ENCODE measurements at places on chromosomes 11 and 22.
A peak's percentile ranks its signal among the peaks of the same experiment; 100 is the strongest.

DNA sequence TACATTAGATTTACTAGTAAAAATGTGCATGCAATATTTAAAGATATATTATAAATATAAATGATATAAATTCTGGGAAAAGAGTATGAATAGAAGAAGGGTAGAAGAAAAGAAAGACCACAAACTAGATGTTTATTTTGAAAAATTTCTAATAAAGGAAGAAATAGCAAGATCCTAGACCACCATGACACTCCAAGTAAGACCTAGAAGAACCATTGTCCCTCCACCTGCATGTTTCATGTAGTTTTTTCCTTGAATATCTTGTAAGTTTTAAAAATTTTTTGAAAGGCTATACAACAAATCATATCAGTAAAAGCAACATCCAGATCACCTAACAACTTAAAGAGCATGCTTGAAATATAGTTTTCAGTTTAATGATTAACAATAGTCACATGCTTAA is 46.8 kb downstream of the ARHGAP32 start:
- no peak for DNase-seq

DNA sequence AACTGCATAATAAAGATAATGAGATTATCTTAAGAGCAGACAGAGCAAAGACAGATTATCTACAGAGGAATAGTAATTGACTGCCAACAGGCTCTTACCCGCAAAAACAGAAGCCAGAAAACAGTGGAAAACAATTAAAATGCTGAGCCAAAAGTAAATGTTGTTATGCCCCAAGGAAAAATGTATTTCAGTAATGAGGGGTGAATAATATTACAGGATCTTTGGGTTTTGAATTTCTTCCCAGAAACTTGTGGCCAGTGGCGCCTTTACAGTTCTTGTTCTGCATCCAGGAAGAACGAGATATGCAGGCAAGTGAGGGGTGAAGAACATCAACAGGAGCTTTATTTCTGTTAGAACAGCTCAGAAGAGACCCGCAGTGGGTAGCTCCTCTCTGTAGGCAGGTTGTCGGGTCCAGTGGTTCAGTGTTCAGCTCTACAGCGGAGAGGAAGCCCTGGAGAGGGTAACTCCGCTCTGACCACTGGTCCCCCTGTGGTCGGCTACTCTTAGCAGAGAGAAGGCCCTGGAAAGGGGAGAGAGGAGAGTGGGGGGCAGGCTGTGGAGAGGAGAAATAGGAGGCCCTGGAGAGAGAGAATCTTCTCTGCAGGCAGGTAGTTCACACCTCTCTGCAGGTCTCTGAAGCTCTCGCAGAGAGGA is 51.8 kb upstream of the SC5D start:
- no peak for DNase-seq

DNA sequence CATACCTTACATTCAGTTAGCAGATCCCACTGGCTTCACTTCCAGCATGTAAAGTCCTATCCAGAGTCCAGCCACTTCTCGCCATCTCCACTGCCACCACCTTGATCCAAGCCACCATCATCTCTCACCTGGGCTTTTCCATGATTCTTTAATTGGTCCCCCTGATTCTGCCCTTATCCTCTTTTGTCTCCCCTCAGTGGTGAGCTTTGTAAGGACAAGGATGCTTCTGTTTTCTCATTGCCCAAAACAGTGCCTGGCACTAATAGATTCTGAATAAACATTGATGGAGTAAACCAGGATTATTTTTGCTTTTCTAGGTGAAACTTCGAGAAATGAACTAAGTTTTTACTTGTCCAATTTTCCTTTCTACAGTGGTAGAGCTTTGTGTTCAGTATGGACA is 4.4 kb downstream of the POLA2 start:
- DNase-seq, result no peak

DNA sequence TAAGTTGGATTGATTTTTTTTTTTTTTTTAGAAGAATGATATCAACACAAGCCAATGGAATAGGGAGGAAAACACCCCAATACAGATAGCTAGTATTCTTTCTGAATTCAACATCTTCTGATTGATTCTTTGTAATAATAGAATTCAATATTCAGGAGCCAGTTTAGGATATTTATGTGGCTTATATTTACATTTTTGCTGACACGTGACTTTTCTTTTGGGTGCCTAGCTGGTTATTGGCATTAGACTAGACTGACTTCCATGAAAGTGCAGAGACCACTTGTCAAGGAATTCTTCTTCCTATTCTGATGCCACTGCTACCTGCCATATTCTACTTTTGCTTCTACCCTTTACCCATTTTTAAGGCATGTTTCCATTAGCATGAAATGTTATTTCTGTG is 16.4 kb downstream of the TRIM44 start:
- no peak for DNase-seq

- DNase-seq, result no peak
These were observed 18.3 kb downstream of the POLDIP3 start for GRCh38 chr22:42596336-42596735.

DNA sequence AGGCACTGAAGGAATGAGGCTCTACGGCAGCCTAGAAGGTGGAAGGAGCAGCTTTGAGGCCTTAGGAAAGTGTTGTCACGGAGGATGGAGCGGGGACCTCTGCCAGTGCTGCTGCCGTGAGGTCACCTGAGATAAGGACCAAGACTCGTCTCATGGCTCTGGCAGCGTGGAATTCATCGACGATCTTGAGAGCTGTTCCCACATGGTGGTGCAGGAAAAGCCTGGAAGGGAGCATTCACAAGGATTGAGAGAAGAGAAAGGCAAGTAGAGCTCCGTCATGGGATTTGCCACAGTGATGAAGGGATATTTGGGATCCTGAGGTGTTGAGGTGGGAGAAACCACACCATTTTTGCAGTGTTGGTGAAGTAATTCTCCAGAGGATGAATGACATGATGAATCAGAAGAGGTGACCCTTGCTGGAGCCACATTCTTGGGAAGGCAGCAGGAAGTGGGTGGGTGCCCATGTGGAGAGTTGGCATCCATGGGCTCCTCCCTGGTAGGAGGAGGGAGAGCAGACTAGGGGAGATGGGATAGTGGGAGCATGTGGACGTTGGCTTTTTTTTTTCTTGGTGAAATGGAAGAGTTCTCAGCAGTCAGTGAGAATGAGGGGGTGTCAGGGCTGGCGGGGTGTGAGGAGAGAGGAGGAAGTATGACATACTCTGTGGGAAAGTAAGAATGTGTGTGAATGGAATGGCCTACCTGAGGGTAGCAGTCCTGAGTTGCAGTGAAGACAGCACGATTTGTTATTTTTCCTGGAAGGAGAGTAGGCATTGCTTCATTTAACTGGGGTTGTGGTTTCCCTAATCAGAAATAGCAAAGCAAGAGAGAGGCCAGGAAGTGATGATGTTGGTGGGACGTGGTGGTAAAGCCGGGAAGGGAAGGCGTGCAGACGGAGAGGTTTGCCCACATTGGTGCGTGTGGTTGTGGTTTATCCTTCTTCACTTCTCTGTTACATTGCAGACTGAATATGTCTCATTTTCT is 11.1 kb downstream of the PPP6R3 start:
- DNase-seq, result no peak

DNA sequence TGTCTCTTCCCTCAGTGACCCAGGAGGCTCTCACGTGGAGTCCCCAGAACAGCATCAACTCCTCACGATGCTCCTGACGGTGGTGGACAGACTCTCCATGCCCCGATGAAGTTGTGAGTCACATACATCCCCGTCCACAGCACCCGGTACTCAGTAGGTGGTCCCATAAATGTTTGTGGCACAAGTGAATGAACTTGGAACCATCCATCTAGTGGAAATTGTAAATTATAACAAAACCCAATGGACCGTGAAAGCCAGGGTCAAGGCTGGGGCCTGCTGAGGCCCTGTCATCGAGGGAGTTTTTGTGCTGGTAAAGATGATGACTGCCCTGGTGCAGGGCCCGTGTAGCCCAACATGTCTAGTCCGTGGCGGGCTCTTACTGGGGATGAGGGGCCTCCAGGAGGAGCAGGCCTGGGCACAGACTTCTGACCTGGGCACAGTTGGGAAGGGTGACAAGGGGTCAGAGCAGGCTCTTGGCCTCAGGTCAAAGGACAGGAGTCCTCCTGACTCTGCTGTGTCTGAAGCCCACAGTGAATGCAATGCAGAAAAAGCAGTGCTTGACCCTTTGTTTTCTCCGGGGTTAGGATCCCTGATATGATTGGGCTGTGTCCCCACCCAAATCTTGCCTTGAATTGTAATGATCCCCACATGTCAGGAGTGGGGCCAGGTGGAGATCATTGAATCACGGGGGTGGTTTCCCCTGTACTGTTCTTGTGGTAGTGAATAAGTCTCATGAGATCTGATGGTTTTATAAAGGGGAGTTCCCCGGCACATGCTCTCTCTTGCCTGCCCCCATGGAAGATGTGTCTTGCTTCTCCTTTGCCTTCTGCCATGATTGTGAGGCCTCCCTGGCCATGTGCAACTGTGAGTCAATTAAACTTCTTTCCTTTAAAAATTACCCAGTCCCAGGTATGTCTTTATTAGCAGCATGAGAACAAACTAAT is 20.0 kb upstream of the SMIM38 start:
- DNase-seq, result no peak

DNA sequence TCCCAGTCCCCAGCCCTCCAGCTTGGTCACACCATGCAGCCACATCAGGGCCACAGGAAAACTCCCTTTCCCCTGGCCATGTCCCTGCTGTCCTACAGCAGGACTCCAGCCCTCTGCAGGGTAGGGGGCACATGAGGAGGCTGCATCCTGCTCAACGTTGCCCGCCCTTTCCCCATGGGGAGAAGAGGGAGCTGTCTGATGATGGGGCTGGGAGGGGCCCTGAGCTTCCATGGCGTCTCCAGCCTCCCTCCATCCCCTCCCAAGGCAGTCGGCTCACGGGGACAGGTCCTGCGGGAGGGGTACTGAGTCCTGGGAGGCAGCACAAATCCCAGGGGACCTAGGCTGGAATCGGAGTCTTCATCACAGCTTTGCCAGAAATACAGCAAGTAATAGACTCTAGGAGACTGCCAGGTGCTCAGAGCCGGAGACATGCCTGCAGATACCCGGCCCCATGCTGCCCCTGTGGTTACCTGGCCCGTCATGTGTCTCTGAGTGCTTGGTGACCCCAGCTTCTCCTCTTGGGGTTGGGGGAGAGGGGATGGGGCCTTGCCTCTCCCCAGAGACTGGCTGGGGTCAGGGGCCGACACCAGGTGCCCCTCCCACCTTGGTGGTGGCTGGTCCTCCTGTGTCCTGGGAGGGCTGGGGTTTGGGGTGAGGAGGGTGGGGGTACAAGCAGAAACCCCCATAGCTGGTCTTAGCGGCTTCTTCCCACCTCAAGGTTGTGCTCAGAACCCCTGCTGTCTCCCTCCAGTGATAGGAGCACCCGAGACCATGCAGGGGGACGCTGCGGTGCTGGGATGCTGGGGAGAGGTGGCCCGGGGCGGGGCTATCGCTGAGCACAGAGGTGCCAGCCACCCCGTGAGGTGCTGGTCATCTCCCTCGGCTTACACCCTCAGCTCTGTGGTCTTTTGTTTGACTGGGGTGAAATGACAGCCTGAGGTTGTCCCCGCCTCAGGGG is 2.3 kb downstream of the MRGPRE start:
- DNase-seq, result no peak

DNA sequence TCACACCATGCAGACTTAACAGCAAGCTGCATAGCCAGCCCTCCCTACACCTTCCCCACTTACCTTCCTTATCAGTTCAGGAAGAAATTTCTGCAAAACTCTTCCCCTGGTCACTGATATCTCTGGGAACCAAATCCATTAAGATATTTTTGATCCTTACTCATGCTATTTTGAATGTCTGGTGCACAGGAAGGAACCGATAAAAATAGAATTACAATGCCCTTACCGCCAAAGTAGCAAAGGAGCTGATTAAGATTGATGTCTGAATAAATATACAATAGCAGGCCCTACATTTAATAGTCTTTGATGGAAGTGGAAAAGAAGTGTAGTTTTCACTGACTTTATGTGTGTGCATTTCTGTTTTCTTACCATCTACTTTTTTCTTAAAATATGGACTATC is 117.3 kb downstream of the MPPED2 start:
- no peak for DNase-seq

DNA sequence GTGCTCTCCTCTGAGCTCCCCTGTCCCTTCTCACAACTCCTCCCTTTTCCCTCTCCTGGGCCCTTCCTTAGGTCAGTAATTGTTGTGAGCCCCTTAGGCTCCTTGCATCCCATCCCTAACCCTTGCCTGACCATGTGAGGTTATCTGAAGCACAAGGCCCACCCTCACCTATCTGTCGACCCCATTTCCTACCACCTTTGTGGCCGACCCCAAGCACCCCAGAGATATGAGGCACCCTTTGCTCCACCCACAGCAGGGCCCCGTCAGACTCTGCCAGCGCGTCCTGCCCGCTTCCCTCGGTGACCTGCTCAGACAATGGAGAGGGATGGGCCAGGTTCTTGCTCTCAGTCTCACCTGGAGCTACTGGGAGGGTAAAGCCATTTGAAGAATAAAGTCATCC is 1.3 kb downstream of the GNG3 start:
- peak; percentile 70 for DNase-seq

GRCh38 chr22:40469181-40469580 is 98.8 kb downstream of the SGSM3 start:
- DNase-seq, result no peak

DNA sequence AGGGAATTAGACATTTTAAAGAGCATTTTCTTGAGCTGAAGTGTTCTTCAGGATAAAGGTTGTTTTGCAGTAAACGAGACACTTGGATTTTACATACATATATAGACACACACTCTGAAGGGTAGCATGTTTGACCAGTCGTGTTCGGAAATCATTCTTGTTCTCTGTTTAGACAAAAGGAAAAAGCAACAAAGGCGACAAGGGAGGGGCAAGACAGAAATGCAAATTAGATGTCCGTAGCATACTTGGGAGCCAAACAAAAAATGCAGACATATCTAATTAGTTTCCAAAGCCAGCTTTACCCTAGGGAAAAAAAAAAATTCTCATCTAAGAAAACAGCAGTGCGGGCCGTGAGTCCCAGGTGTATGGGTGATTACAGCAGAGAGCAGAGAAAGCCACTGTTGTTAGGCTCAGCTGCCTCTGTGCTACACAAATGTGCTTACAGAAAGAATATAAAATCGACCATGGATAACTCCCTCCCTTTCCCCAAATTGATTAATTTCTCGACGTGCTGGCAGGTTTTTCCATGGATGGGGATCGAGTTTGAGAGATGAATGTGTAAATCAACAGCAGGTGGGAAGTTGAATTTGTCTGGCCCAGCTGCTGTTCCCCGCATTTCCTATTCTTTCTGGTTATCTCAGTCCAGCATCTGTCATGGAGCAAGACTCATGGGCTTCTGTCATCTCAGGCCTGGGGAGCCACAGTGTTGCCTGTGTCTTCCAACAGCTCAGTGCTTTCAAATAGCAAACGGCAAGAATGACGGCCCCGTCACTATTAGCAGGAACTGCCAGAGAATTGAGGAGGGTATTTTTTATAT is 176.5 kb upstream of the TTC12 start:
- peak; percentile 77 for DNase-seq

GRCh38 chr11:9512370-9513019 is 51.7 kb downstream of the ZNF143 start:
- DNase-seq, result no peak

Data from NCI-H1417 (cell line).